ENCODE measurements at places on chromosomes 5 and 9. TPM values are rescaled to one million over a fixed set of nuclear protein-coding genes. Genes with fewer than 3 reads are reported as not detected.

The FOXE1 gene
- polyA plus RNA-seq = not detected

DNA sequence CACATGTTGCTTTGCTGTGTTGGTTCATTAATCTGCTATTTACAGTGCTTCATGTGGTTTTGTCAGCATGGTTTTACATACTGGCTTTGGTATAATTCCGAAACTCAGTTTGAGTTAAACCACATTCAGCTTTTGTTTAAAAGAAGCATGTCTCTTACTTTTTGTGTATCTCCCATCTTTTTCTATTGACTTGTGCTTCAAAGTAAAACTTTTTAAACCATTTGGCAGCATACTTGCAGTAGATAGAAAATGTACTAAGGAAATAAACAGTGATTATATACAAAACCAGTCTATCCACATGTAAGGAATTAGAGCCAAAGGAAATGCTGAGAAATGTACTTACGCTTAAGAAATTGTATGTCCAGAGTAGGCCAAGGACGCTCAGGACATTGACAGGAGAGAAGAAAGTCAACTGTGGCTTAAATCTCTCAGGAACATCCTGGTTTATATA is 286.9 kb downstream of the ARHGEF28 start:
- DNase-seq = no peak

DNA sequence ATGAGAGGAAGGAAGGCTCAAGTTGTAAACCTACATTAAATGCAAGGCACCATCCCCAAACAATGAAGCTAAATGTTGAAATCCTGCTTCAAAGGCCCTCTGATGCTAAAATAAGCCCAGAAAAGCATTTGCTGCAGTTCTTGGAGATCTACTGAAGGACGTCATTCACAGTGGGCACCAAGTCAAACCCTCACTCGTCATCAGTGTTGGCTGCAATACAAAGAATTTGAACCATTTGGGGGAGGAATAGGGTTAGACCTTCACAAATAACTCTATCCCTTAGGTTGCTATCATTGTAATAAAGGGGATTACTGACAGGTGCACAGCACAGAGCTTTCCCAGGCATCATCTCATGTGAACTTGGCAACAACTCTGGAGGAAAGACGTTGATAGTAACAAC is 9.3 kb upstream of the MEGF9 start:
- DNase-seq = no peak

The F2RL2 gene
- polyA plus RNA-seq = 0.49 TPM

- no peak for DNase-seq
Measured at GRCh38 chr5:83036991-83037575, 40.1 kb downstream of the TMEM167A start.

The OTULINL gene
- polyA plus RNA-seq = 40.7 TPM

GRCh38 chr9:131053896-131054295 is 42.4 kb upstream of the AIF1L start:
- DNase-seq = no peak

DNA sequence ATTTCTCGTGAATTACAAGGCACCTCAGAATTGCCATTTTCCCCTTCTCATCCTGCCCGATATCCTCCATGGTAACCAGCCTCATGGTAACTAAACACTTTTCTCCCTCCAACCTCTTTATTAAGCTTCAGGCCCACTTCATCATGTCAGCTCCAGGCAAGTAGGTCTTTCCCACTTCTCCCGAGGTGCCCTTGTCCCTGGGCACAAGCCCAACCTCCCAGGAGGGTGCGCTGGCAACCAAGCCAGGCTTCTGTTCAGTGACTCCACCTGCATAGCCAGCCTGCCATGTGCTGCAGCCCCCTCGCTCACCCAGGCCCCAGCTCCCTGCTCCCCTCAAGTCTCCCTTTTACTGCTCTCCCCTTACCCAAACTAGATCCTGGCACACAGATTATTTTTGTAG is 47.4 kb upstream of the AFAP1L1 start:
- no peak for DNase-seq

- no peak for DNase-seq
Measured at GRCh38 chr9:16202914-16203728, 650.3 kb downstream of the CCDC171 start.

- DNase-seq = no peak
Measured at GRCh38 chr5:122941737-122942136, 94.8 kb downstream of the PPIC start.

The ZDHHC11B gene
- polyA plus RNA-seq = 3.3 TPM

DNA sequence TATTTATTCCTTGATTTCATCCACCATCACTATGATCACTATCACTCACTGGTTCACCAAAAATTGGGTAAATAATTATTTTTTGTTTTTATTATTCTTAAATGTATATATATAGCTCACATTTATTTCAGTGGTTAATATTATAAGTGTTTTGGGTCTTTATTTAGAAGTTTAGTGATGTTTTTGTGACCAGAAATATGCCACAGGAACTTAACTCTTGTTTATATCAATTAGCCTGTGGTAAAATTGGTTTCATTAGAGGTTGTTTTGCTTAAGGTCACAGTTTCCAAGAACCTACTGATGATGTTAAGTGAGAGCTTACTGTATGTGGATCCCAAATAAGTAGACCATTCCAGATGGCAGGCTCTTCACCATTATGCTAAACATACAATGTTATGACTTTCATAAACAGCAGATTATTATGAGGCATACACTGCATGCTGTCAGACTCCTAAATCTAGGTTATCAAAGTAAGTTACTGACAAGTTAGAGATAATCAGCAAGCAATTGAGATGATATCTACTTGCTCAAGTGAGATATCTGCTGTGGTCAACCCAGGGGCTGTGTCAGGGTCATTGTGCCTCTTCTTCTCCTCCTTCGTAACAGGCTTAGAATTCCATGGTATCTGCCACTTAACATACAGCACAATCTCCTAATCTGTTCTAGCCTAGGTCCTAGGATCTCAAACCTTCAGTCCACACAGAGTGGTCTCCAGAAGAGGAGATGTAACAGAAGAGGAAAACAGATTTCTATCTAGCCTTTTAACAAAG is 57.6 kb downstream of the NR3C1 start:
- no peak for DNase-seq

DNA sequence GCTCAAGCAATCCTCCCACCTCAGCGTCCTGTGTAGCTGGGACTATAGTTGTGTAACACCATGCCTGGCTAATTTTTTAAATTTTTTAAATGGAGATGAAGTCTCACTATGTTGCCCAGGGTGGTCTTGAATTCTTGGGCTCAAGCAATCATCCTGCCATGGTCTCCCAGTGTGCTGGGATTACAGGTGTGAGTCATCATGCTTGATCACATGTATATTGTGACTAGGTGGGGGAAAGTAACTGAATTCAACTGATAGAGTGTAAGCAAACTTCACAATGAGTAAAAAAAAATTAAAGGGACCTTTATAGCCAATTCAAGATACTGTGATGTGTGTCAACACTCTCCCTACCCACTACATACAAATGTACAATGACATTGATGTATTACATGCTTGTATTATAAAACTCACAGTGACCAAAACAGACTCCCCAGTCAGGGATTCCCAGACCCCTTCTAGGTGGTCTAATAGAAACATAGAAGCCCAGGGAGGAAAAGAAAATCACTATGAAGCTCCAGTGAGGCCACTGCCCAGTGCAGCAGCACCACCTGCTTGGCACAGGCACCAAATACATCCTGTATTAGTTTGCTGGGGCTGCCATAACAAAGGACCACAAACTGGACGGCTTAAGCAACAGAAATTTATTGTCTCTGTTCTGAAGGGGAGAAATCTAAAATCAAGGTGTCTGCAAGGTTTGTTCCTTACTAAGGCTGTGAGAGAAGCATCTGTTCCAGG is 8.8 kb downstream of the PLGRKT start:
- DNase-seq = no peak

The PCDHA2 gene
- polyA plus RNA-seq = 0.34 TPM

The SPATA31E1 gene
- polyA plus RNA-seq = not detected

DNA sequence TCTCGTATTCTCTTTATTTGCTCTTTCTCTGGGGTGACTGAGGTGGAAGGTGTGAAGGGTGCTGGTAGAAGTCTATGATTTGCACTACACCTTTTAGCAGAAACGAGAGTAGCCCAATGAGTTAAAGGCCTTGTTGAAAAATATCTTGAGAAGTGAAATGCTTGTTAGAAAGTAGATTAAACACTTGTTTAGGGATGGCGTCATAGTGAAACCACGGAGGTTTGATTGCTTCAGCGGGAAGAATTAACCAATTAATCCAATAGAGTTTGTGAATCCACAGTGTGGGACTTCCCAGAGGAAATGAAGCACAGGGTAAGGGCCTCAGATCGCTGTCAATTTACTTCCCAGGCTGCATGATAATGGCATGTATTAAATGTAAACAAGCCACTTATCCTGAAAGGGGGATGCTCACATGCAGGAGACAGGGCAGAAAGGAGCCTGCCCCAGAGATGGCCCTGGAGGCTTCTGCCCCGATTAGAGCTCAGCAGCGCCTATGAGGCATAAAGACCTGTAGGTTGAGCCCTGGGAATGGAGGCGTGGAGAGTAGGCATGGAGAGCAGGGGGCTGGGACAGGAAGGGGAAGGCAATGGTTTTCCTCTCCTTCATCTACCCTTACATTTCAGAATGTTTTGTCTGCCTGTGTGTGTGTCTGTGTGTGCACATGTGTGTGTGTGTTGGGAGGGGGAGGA is 1.5 kb downstream of the FAM170A start:
- no peak for DNase-seq

GRCh38 chr9:100598641-100599145 is 20.8 kb downstream of the CAVIN4 start:
- peak; percentile 72 for DNase-seq

- no peak for DNase-seq
Measured at GRCh38 chr5:97072696-97073095, 69.7 kb downstream of the LIX1 start.

The GZMA gene
- polyA plus RNA-seq = 0.67 TPM

DNA sequence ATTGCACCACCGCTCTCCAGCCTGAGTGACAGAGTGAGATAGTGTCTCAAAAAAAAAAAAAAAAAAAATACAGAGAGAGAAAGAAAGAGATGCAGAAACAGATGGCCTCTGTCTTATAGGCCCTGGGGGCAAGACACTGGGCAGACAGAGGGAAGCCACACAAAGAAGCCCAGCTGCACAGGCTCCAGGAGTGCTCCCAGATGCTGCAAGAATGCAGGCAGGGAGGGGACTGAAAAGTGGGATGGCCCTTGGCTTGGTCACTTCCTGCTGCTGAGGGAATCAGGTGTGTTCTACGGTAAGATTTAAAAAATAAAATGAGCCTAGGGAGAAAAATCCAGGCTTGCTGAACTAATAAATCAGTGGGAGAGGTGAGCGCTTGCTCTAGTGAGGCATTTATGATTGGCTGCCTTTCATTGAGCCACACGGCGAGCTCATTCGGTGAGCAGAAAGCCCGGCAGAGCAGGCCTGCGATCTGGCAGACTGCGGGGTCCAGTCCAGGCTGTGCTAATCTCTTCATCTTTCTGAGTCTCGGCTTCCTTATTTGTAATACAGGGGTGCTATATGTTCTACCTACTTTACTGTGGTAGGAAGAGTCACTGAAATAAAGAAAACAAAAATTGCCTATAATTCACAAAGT is 80.6 kb downstream of the RAD23B start:
- DNase-seq = no peak

The PSD2 gene
- 2.3 TPM for polyA plus RNA-seq

DNA sequence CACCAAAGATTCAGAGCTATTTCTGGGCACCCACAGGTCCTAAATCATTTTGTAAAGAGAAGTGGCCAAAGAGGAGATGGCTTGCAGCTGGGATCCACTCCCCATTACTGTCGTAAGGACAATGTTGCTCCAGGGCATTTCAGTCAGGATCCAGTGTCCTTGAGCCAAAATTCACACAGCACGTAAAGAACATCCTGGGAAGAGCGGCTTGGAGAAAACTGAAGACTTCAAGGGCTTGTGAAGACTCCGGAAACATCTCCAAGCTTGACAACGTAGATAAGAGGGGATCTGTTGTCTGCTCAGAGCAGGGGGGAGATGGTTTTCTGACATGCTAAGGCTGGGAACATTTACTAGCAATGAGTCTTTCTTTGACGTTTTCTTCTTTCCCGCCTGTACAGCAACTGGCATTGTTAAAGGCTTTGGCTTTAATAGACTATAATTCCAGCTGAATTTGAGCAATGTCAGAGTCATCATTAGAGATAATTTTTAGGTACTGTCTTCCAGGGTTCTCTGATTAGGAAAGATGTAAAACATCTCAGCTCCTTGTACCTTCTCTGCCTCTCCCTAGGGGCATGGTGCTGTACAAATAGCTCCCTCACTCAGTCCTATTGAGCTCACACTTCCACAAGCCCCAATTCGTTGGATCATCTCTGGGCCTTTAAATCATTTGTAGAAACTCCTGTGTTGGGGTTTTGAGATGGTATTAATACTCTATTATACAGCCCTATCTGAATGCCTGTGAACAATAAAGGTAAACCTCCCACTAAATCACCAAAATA is 39.7 kb downstream of the EGFLAM start:
- peak; percentile 12 for DNase-seq
